Cardiac ventricle fibroblast (primary cell): ENCODE measurements at places on chromosomes 5 and 9. TPM values are rescaled to one million over a fixed set of nuclear protein-coding genes. Genes with fewer than 3 reads are reported as not detected.

Gene LAMC3
- total RNA-seq, result 3.2 and 4.0 TPM in 2 replicates

Gene PDE6A
- total RNA-seq, result not detected in 2 replicates

Gene CFAP157
- total RNA-seq, result not detected in 2 replicates

Gene ENTREP1
- 0.12 and 0.29 TPM in 2 replicates for total RNA-seq

Gene CARTPT
- total RNA-seq, result not detected in 2 replicates

Gene PHYKPL
- total RNA-seq, result 12.0 and 15.7 TPM in 2 replicates

Gene ZNF474
- 0.05 TPM in 1 of 2 replicates, not detected in the other for total RNA-seq

Gene CD72
- total RNA-seq, result 2.1 and 3.3 TPM in 2 replicates

Gene SPINK6
- 1.1 and 1.2 TPM in 2 replicates for total RNA-seq

Gene SPATA31A6
- not detected in 2 replicates for total RNA-seq

Gene SAXO1
- total RNA-seq, result 0.20 and 3.6 TPM in 2 replicates

Gene SLC45A2
- total RNA-seq, result not detected in 2 replicates

Gene BHMT2
- total RNA-seq, result 3.2 and 5.6 TPM in 2 replicates

Gene KIF4B
- total RNA-seq, result not detected in 2 replicates

Gene FGF18
- 0.24 TPM in 1 of 2 replicates, not detected in the other for total RNA-seq

Gene GARIN3
- total RNA-seq, result not detected in 2 replicates

Gene FRMD3
- total RNA-seq, result under 0.01 and 0.05 TPM in 2 replicates

Gene GTF3C4
- total RNA-seq, result 12.7 and 13.8 TPM in 2 replicates

Gene ARSI
- total RNA-seq, result 0.24 and 1.2 TPM in 2 replicates

Gene PCDHGB1
- 1.6 and 2.6 TPM in 2 replicates for total RNA-seq

Gene PCDHGB5
- 32.0 and 38.0 TPM in 2 replicates for total RNA-seq

Gene IFNA21
- total RNA-seq, result not detected in 2 replicates

Gene BAAT
- 0.06 and 0.24 TPM in 2 replicates for total RNA-seq

Gene SPINK9
- 1.4 TPM in 1 of 2 replicates, not detected in the other for total RNA-seq

Gene OTULINL
- 0.06 TPM in 1 of 2 replicates, not detected in the other for total RNA-seq

Gene NR6A1
- total RNA-seq, result 0.50 and 2.8 TPM in 2 replicates

Gene GRM6
- total RNA-seq, result not detected in 2 replicates

Gene EQTN
- not detected in 2 replicates for total RNA-seq

Gene GALT
- total RNA-seq, result 30.3 and 34.3 TPM in 2 replicates

Gene DNAH5
- total RNA-seq, result 0.05 and 0.12 TPM in 2 replicates

Gene ADGRD2
- total RNA-seq, result not detected in 2 replicates

Gene SCGB3A2
- not detected in 2 replicates for total RNA-seq

Gene ADAMTS16
- not detected in 2 replicates for total RNA-seq

Gene TAF11L11
- total RNA-seq, result not detected in 2 replicates

Gene GABRA6
- total RNA-seq, result not detected in 2 replicates

Gene FAT2
- 0.05 and 0.06 TPM in 2 replicates for total RNA-seq

Gene HRH2
- total RNA-seq, result not detected in 2 replicates

Gene SPOUT1
- 9.2 and 17.9 TPM in 2 replicates for total RNA-seq

Gene PTGES
- 7.4 and 8.9 TPM in 2 replicates for total RNA-seq

Gene ENTPD2
- not detected in 2 replicates for total RNA-seq

Gene BTNL3
- not detected in 2 replicates for total RNA-seq

Gene DUSP1
- 156 and 188 TPM in 2 replicates for total RNA-seq

Gene TPPP
- total RNA-seq, result 0.06 TPM in 1 of 2 replicates, not detected in the other
